ENCODE measurements at places on chromosomes 4 and X.

DNA sequence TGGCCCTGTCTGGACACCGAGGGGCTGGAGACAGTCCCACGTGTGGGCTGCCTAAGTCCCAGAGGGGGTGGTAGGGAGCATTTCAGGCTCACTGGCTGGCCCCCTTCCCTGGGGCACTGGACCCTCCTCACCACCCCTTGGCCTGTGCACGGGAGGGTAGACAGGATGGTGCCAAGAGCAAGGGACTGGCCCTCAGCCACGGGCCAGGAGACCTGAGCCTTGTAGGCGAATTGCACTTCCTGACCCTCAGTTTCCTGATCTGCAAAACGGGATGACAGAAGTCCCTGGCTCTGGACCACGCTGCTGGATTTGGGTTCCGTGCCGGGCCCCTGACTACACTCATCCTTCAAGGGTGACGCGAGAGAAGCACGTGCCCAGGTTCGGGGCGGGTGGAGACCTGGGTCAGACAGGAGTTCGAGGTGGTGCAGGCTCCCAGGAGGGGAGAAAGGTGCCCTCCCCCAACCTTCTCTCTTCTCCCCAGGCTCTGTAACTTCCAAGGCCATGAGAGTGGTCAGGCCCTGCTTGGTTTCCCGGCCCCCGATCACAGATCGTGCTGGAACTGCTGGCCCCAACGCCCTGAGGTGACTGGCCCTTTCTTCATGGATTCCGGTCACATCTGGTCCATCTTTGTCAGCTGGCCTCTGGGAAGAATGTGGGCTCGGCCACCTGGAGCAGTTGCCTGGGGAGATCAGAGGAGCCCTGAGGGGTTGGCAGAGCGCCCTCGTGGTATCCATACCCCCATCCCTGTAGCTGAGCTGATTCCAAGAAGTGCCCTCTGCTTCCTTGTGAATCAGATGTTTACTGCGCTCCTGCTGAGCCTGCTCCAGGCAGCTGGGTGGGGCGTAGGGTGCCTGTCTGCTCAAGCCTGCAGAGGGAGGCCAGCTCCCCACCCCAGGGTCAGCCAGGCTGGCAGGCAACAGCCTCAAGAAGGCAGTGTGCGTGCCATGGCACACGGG, 3.3 kb downstream of the SH3BP2 start:
- DNase-seq = no peak

- no peak for DNase-seq
These were observed 5.1 kb downstream of the AFF1 start for GRCh38 chr4:86939729-86940575.

DNA sequence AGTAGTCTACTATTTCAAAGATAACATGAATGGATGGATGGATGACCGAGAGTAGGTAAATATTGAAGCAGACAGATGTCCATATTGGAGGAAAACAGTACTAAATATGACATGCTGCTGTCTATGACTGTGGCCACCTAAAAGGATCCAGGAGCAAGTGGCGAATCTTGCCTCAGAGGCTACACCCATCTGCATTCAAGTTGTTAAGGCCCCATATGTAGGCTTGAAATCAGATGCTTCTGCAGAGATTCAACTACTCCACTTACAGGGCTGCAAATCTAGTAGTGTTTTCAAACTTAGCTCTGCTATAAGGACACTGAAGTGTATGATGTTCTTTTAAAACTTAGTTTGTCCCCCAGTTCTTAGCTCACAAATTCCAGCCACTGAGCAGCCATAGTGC, 28.9 kb downstream of the SEPSECS start:
- DNase-seq = no peak

DNA sequence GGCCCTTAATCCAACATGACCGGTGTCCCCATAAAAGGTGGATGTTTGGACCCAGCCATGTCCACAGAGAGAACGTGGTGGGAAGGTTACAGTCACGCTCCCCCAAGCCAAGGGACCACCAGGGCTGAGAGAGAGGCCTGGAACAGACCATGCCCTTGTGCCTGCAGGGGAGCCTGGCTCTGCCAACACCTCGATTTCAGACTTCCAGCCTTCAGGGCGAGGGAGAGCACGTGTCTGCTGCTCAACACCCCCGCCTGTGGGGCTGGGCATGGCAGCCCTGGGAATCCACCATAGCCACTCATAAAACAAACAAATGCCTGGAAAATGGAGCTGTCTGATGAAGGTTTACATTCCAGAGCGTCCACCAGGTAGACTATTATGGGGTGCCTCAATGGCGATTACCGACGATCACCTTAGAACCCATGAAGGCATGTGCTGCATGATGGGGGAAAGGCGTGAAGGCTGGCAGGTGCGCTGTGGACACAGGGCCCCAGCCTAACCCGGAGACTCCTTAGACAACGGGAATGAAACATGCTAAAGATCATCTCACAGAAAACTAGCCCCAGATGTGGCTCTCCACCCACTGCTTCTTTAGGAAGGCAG, 42.3 kb upstream of the HMX1 start:
- no peak for DNase-seq

GRCh38 chr4:14168919-14169318, 541.4 kb upstream of the BOD1L1 start:
- DNase-seq = no peak

DNA sequence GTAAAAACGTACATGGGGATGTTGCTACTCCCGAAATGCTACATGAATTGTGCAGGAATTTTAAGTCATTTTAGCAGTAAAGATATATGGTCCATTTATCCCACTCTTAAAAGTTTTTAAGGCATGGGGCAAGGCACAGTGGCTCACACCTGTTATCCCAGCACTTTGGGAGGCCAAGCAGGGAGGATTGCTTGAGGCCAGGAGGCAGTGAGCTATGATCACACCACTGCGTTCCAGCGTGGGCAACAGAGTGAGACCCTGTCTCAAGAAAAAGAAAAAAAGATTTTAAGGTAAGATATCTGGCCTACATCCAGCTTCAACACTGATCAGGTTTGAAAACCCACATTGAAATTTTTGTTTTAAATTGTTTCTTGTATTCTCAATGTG, 1.2 kb upstream of the SEC24D start:
- no peak for DNase-seq

- DNase-seq = no peak
These were observed 14.0 kb downstream of the DIPK2B start for GRCh38 chrX:45186643-45187026.

DNA sequence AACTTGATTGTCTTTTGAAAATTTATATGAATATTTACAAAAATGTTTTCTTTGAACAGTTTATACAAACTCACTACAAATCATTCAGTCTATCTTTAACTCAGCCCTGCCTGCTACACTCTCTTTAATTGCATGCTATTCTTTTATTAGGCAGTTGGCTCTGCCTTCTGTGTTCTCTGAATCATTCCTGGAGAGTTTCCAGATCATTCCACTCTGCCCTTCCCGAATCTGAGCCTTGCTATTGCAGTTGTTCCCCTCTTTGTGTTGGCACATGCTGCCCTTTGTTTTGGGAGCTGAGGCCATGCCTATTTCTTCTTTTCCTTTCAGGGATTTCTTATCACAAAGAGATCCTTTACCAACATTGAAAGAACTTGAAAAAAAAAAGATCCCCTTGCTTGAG, 8.7 kb upstream of the TECRL start:
- no peak for DNase-seq

- DNase-seq = no peak
These were observed 123.5 kb downstream of the IL15 start for GRCh38 chr4:141759796-141760425.

GRCh38 chr4:88017516-88018297, 10.3 kb downstream of the PKD2 start:
- no peak for DNase-seq

GRCh38 chrX:45956191-45956870, 588.9 kb downstream of the ZNF674 start:
- DNase-seq = no peak

- no peak for DNase-seq
These were observed 219.7 kb upstream of the TENM3 start for GRCh38 chr4:182023469-182023868.

DNA sequence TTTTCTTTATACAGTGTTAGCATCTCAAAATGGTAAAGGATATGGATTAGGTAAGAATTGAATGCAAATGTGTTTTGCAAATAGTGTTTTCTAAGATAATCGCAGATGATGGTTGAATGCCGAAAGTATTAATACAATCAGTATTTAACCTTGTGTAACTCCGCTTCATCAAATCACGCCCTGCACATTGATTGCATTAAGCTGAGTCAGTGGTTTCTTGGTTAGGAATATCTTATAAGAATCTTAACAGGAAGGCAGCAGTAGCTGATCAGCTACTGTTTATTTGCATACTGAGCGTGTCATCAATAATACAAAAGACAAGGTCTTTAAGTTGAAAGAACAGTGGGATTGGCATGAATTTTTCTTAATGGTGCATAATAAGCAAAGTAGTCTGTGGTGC, 545.4 kb downstream of the RPA4 start:
- no peak for DNase-seq

GRCh38 chr4:146632770-146633470, 5.8 kb upstream of the POU4F2 start:
- no peak for DNase-seq

DNA sequence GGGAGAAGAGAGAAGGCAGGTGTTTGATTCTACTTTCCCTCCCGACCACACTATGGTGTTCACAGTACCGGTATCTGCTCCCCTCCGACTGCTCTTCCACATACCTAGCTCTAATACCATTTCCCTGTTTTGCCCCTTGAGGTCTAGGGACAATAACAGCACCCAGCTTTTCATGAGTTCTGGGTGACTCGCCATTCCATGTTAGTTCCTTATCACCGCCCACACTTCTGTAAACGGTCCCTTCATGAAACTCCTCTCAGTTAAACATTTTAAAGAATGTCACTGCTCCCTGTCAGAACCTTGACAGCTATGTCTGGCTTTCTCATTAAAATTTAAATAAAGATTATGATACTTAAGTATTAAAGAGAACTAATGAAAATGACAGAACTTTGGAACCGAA, 136.7 kb downstream of the ADAMTS3 start:
- no peak for DNase-seq

- no peak for DNase-seq
These were observed 1150.1 kb downstream of the STIM2 start for GRCh38 chr4:28010577-28011240.

DNA sequence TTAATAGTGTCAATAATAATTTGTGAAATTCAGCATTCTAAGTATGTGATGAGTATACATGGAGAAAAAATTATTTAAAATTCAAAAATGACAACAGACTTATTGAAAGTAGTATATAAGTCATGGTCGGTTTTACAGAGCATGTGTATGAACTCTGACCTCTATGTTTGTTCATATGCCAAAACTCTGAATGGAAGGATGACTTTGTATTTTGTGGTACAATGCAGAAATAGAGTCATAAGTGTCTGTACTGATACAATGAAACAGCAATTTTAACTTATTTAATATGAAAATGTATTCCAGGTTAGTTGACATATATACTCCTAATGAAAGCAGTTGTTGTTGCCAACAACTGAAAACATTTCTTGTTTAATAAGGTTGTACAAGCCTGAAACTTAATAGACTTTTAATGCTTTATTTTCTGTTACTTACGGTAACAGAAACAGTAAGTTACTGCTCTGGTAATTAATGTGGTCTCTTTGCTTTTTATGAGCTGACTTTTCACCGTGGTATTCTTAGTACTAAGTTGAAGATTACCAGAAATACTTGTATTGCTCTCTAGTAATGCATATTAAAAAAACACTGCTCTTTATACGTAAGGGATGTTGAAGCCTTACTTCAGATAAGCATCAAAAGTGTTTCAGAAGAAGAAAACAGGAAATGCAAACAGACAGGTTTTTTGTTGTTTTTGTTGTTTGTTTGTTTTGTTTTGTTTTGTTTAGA, 1.9 kb downstream of the UBE2K start:
- DNase-seq = no peak

All from activated CD8-positive, alpha-beta memory T cell treated with anti-CD3 and anti-CD28 coated beads for 48 hours (primary cell).